ENCODE measurements at places on chromosomes 4 and X. TPM values are rescaled to one million over a fixed set of nuclear protein-coding genes. Genes with fewer than 3 reads are reported as not detected.

GRCh38 chr4:112141366-112142138 lies 3.7 kb upstream of the FAM241A start:
- H3K4me3 ChIP-seq = no peak overlapping the region
- H3K27me3 ChIP-seq = peaks cover 7% of the 10 kb centered on the region
- no peak for DNase-seq
- peaks cover 3% of the 10 kb centered on the region for H3K4me1 ChIP-seq

DNA sequence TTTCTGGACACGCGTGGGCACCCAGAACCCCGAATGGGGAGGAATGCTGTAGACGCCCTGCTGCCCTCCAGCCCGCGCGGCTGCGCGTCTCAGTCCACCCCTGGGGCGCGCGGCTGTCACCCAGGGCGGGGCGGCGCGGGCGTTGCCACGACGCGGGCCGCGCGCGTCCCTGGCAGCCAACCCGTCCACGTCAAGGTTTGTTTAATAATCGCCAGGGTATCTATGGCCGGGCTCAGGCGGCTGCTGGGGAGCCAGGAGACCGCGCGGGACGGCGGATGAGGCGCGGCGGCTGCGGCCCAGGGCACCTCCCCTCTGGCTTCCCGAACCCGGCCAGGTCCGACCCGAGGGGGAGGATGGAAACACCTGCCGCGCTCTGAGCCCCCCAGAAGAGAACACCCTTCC lies at the start of gene SPATA18:
Gene SPATA18, plus strand, starts transcription at position 92 of the 402 bp plus-strand sequence. CDS start 401 bp downstream, outside the sequence.
- H3K4me3 ChIP-seq = peak within 1 kb of the TSS; percentile 92
- peak; percentile 12 for DNase-seq
- peaks cover 25% of the 10 kb centered on the region for H3K4me1 ChIP-seq
- H3K27me3 ChIP-seq = peaks cover 40% of the 10 kb centered on the region

GRCh38 chrX:124209792-124210576 lies 122.5 kb upstream of the TEX13D start:
- DNase-seq = no peak
- H3K4me1 ChIP-seq = no peaks in the 10 kb centered on the region
- H3K27ac ChIP-seq = no peak overlapping the region
- no peaks in the 10 kb centered on the region for H3K27me3 ChIP-seq

- peaks cover 8% of the 10 kb centered on the region for H3K4me1 ChIP-seq
- no peaks in the 10 kb centered on the region for H3K27me3 ChIP-seq
- H3K4me3 ChIP-seq = no peak overlapping the region
- no peak overlapping the region for H3K27ac ChIP-seq
- H3K36me3 ChIP-seq = no peaks in the 10 kb centered on the region
These were observed 94.7 kb upstream of the GPM6B start for GRCh38 chrX:13911586-13911985.

DNA sequence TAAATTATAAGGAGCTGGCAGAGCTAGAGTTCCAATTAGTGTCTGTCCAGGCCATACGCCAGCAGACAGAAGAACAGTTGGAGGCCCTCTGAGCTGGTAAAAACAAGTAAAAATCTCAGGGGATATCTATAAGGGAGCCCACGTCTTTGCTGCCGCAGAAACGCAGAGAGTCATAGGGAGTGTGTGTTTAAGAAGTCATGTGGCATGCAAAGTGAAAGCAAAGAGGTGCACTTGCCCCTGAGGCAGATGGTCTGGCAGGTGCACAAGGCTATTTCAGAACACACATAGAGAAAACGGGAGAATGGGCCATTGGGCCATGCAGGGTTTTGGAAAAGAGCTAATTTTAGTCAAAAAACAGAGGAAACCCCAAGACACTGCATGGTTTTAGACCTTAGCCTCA lies 92.7 kb downstream of the NAP1L3 start:
- DNase-seq = no peak
- H3K27me3 ChIP-seq = no peaks in the 10 kb centered on the region
- no peaks in the 10 kb centered on the region for H3K36me3 ChIP-seq
- no peak overlapping the region for H3K4me3 ChIP-seq

- no peak overlapping the region for H3K4me3 ChIP-seq
- H3K27me3 ChIP-seq = no peaks in the 10 kb centered on the region
- no peaks in the 10 kb centered on the region for H3K4me1 ChIP-seq
- H3K36me3 ChIP-seq = no peaks in the 10 kb centered on the region
- no peak overlapping the region for H3K27ac ChIP-seq
- DNase-seq = no peak
These were observed 24.9 kb upstream of the CLDN24 start for GRCh38 chr4:183347146-183347545.

DNA sequence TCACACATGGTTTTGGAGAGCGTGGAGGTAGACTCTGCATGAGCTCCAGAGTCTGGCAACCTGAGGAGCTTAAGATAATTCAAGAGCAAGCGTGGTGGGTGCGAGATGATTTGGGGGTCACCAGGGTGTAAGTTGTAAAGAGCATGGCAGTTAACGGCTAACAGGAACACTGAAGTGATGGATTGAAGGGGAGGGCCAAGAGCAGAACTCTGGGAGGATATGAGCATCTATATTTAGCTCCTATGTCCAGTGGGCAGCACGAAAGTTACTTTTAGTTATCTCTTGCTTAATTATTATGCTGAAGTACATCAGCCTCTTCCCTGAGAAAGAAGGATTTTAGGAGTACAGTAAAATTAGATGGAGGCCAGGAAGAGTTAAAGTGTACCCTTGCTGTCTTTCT lies 231.9 kb upstream of the HAND2 start:
- no peak overlapping the region for H3K4me3 ChIP-seq
- no peaks in the 10 kb centered on the region for H3K4me1 ChIP-seq
- DNase-seq = no peak
- H3K36me3 ChIP-seq = no peaks in the 10 kb centered on the region
- no peaks in the 10 kb centered on the region for H3K27me3 ChIP-seq
- no peak overlapping the region for H3K27ac ChIP-seq

DNA sequence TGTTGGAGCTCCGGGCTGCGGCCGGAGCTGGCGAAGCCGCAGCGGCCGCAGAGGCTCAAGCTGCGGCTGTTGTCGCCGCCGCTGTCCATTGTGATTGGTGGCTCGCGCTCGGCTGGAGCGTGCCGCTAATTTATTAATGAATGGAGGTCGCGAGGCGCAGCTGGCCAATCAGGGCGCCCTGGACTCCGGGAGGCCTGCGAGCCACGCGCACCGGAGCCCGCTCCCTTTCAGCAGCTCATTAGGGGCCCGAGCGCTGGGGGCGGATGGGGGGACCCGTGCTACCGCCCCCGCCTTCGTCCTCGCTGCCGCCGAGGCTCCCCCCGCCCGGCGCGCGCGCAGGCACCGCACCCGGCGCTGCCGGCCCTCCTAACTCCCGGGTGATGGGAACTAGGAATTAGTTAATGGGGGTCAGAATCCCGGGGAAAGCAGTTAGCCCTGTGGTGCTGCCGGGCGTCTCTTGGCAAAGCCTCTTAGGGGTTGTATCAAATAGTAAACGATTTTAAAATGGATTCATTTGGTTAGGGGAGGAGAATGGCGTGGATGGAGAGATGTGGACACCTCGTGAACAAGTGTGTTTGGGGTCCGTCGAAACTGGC lies 589 bp upstream of the NEUROG2 start:
- DNase-seq = peak; percentile 85
- peaks cover 64% of the 10 kb centered on the region for H3K4me1 ChIP-seq

GRCh38 chr4:85514117-85514516 lies 39.2 kb downstream of the ARHGAP24 start:
- H3K36me3 ChIP-seq = no peaks in the 10 kb centered on the region
- no peak for DNase-seq
- no peaks in the 10 kb centered on the region for H3K4me1 ChIP-seq
- H3K27ac ChIP-seq = no peak overlapping the region
- no peaks in the 10 kb centered on the region for H3K27me3 ChIP-seq
- no peak overlapping the region for H3K4me3 ChIP-seq

GRCh38 chr4:171025776-171026175 lies 787.4 kb upstream of the GALNTL6 start:
- DNase-seq = no peak
- H3K27ac ChIP-seq = no peak overlapping the region
- peaks cover 43% of the 10 kb centered on the region for H3K4me1 ChIP-seq
- no peaks in the 10 kb centered on the region for H3K27me3 ChIP-seq

GRCh38 chrX:15567886-15568616 lies 32.7 kb downstream of the ACE2 start:
- H3K27ac ChIP-seq = no peak overlapping the region
- no peak overlapping the region for H3K4me3 ChIP-seq
- no peaks in the 10 kb centered on the region for H3K27me3 ChIP-seq
- DNase-seq = peak; percentile 4

- H3K27ac ChIP-seq = no peak overlapping the region
- H3K27me3 ChIP-seq = no peaks in the 10 kb centered on the region
- no peaks in the 10 kb centered on the region for H3K4me1 ChIP-seq
- H3K4me3 ChIP-seq = no peak overlapping the region
- no peak for DNase-seq
These were observed 237.4 kb upstream of the IL1RAPL1 start for GRCh38 chrX:28349888-28350287.

DNA sequence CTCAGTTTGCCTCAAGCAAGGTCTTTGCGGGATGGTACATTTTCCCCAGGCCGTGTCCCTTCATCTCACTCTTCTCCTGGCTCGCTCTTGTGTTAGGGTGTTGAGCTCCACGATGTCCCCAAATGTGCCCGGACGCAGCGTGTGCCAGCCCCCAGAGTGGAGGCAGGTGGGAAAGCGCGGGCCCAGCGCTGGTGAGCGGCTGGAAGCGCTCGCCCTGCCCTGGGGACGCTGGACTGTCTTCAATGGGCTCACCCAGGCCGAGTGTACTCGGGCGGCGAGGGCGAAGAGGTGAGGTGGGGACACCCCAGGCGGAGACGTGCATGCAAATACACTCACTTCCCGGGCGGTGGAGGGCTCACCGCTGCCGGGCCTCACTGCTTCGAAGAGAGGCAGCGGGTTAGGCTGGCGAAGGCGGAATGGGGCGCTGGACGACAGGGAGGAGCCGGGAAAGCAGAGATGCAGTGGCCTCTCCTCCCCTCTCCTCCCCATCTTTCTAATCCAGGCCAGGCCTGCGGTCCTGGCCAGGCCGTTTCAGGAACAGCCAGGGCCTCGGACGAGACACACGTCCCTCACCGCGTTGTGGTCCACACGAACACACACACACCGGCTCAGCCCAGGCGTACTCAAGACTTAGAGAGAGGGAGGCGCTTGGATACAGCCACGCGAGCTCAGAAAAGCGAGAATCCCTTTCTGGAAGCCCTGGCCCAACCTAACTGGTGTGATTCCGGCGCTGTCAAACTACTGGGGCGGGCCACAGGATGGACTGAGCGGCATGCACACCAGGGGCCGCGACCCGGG lies 2.2 kb downstream of the NKX6-1 start:
- peaks cover 53% of the 10 kb centered on the region for H3K4me1 ChIP-seq
- peak overlapping the region; percentile 86 for H3K4me3 ChIP-seq
- peak; percentile 66 for DNase-seq
- no peak overlapping the region for H3K27ac ChIP-seq

The MRFAP1 gene
- 154 TPM for total RNA-seq

The HPGD gene
- total RNA-seq = 4.1 TPM

The FRYL gene
- 53.3 TPM for total RNA-seq

The ZNF630 gene
- total RNA-seq = 1.6 TPM

The SRPX gene
- total RNA-seq = 12.5 TPM

The UCHL1 gene
- total RNA-seq = 1,758 TPM

The CSAG1 gene
- total RNA-seq = not detected
